ENCODE measurements at places on chromosomes 5 and 9.

DNA sequence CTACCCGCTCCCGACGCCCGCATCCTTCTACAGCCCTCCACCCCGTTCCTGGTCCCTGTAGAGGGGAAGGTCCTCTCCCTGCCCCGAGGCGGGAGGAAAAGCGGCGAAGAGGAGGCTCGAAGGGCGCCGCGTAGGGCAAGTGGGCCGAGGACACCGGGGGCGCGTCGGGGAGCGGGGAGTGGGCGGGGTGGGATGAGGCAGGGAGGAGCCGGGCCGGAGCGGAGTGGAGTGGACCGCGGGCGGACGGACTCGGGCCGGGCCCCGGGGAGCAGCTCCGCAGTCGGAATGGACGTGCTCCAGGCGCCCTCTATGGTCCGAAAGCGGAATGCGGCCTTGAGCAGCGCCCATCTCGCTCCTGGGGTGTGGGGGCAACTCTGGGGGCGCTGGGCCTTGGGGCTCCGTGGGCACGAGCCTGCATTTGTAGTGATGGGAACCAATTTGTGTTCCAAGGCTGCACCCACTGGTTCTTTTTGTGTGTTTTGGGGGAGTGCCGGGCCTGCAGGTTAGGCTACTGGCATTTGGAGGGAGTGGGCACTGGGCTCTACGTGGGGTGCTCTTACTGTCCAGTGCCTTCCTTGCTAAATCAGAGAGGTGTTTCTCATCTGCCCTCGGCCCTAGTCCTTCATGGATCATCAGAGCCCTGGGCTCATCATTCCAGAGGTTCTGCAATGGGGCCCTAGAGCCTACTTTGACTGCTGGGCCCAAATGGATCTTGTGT is 7.3 kb downstream of the IRX1 start:
- DNase-seq, result no peak

DNA sequence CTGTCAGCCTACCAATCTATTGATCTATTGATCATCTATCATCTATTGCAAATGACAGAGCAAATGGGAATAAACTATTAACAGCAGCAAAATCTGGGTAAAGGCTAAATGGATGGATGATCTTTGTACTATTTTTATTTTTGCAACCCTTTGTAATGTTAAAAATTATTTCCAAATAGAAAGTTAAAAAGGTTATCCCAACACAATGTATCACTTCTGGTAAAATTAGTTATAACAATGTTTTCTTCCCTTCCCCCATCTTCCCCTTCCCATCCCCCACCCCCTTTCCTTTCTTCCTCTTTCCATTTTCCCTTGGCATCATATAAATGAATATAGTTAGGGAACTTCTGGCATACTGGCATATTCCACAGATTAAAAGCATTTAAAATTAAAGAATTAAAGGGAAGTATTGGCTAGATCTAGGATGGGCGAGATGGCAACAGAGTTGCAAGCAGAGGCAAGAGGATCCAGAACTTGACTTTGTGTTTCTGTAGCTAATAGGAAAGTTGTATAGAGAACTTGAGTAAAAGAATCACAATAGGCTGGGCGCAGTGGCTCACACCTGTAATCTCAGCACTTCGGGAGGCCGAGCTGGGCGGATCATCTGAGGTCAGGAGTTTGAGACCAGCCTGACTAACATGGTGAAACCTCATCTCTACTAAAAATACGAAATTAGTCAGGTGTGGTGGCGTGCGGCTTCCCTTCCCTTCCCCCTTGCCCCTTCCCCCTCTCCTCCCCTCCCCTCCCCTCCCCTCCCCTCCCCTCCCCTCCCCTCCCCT is 66.6 kb upstream of the TAF11L2 start:
- DNase-seq, result no peak

GRCh38 chr9:31119890-31120454 is 1264.5 kb upstream of the ACO1 start:
- peak; percentile 21 for DNase-seq

DNA sequence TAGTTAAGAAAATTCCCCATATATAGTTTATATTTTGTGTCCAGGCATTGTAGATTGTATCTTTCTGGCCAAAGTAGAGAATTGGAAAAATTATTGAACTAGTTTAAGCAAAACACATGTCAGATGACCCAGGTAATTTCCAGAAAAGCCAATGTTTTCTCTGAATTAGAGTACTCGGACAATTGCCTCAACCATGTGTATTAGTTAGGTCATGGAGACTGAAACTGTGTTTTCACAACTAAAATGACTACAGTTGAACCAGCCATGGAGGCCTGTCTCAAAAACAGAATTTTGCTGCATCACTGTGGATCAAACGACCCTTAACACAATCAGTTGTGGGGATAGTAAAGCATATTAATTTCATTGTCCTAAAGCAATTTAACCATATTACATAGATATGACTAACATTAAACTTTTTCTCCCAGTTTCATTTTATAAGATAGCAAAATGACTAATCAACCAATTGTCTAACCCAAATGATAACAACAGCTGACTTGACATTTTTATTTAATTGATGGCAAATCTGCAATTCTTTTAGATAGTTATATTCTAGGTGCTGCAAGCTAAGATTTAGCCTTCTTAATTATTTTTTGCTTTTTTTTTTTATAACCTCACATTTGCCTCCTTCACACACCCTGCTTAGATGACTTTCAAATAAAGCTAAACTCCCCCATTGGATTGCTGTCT is 39.2 kb upstream of the SPDL1 start:
- DNase-seq, result no peak

GRCh38 chr5:120124031-120124430 is 340.1 kb upstream of the PRR16 start:
- no peak for DNase-seq

DNA sequence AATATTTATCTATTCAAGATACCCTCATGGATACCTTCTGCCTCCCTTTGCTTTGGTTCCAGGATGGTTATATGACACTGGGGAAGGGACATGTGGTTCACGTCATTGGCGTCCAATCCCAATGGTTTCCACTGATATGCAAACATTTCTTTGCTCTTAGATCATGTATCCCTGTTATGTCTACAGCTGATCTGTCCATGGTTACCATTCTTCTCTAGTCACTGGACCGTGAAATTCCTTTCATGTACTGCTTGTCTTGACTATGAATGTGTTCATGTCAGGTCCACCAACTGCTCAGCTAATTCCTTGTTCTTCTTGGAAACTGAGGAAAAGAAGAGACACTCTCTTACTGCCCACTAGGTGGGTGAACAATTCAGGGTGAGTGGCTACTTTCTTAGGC is 391.1 kb upstream of the ZNF608 start:
- no peak for DNase-seq

DNA sequence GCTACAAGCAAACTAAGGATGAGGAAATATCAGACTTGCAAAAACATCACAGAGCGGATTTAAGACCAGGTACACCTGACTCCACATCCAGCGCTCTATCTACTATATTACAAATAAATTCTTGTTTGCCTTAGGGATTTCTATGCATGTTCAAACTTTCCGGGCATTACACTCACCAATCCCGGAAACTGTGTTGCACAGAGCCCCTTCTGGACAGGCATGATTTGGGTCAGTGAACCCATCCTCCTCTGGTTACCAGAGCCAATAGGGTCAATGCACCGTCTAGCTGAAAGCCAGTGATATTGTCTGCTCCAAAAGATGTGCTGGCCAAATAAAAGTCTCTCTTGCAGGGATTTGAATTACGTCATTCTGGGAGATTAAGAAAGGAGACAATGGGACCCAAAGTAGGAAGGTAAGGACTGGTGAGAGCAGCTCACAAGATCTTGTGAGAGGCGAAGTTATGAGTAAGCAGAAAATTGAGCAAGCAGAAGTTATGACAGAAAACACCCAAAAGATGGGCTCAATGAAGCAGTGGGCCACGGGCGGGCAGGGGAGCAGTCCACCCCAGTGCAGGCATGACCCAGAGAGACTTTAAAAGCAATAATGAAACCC is 155.8 kb upstream of the RAI14 start:
- DNase-seq, result no peak

GRCh38 chr9:83981126-83981871 is 694 bp downstream of the RMI1 start:
- DNase-seq, result no peak

DNA sequence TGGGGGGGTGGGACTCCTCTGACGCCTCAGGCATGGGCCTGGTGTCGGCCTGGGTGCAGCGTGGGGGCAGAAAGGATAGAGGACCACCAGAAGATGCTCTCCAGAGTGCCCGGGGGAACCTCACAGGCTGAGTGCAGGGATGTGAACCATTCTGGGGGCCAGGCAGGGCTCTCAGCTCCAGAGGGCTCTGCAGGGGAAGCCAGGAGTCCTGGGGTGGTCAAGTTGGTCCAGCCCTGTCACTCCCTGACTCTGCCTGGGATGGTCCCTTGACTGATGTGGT is 6.5 kb downstream of the GFI1B start:
- no peak for DNase-seq

GRCh38 chr5:68217528-68217927 is 2.0 kb downstream of the PIK3R1 start:
- no peak for DNase-seq
